ENCODE measurements at places on chromosomes 4 and X.

DNA sequence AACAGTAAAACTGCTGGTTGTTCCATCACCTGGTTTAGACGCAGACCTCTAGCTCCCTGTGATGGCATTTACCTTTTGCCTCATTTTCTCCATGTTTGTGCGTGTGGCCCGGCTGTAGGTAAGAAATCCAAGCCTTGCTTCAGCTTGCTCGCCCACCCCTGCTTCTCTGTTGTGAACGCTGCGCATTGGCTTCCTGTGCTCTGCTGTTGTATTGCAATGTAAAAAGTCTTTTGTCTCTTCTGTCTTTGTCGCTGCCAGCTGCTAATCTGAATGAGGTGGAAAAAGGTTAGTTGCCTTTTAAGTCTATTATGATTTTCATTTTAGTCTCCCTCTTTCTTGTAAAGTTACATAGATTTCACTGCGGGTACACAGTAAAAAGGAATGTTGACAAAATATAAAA lies 127.3 kb upstream of the PACRGL start:
- DNase-seq, result no peak

- no peak for DNase-seq
These were observed 52.3 kb upstream of the LSM6 start for GRCh38 chr4:146123231-146123630.

GRCh38 chr4:26784207-26784865 lies 76.3 kb upstream of the STIM2 start:
- no peak for DNase-seq

- no peak for DNase-seq
These were observed 184.9 kb downstream of the FRAS1 start for GRCh38 chr4:78242071-78242470.

DNA sequence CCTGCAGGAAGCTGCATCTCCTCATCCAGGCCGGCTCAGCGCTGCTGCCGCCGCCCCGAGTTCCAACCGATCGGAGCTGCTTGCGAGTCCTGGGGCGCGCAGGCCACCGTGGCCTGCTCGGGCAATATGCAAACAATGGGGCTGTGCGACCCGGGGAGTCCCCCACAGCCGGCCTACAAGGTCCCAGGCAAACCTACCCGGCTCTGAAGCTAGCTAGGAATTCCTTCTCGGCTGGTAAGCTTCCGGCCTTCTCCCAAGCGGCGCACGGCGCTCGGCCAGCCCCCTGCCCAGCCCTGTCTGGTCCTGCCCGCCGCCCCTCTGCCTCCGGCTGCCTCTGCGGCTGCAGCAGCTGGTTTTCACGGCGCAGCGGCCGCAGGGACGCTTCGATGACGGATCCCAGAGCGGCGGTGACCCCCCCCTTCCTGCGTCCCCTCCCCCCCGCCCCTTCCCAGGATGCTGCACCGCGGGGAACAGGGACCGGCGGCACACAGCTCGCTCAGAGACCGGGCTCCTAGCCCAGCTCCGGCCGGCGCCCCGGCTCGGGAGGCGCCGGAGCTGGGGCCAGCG lies 59.4 kb downstream of the TSC22D3 start:
- DNase-seq, result no peak

DNA sequence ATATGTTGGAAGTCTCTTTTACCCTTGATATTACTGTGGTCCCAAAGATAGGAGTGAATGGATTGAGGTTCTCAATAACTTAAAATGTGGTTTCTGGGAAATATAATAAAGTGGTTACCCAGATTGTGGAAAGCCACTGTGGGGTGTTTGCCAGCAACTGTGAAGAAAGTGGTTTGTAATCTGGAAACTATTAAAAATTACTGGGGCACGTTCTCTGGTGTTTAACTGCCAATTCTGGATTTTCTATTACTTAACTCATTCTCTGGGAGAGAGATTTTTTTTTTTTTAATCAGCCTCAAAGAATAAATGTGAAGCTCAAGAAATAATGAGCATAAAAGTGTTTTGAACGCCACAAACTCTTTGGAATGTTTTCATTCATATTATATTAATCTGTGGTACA lies 4.9 kb upstream of the CXCL6 start:
- no peak for DNase-seq

GRCh38 chr4:124449881-124450280 lies 262.7 kb downstream of the ANKRD50 start:
- DNase-seq, result no peak

Measured in NCI-H2107 (cell line).